ENCODE measurements at places on chromosomes 16 and 17.

DNA sequence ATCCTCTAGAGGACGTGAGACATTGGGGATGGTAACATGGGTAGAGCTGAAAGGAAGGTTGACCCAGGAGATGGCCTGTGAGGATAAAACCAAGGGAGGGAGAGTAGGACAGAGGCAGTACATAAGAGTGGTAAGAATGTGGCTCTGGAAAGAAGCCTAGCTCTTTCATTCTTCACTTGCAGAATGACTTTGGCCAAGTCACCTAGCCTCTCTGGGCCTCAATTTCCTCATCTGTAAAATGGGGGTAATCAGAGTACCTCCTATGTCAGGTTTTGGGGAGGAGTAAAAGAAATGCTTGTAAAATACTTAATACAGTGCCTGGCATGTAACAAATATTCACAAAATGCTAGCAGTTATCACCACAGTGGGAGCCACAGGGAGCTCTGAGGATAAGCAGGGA is 6.9 kb downstream of the KDM6B start:
- no peak overlapping the region for H3K4me3 ChIP-seq
- H3K36me3 ChIP-seq, result peaks cover 14% of the 10 kb centered on the region
- peak overlapping the region; percentile 27 for H3K27ac ChIP-seq
- peaks cover 34% of the 10 kb centered on the region for H3K4me1 ChIP-seq
- no peaks in the 10 kb centered on the region for H3K27me3 ChIP-seq

- H3K27me3 ChIP-seq, result no peaks in the 10 kb centered on the region
- no peak overlapping the region for H3K4me3 ChIP-seq
- DNase-seq, result peak; percentile 54
- H3K36me3 ChIP-seq, result no peaks in the 10 kb centered on the region
- peaks cover 20% of the 10 kb centered on the region for H3K4me1 ChIP-seq
- H3K27ac ChIP-seq, result peak overlapping the region; percentile 82
Observed at GRCh38 chr17:20206068-20206467, 196.9 kb downstream of the SPECC1 start.

DNA sequence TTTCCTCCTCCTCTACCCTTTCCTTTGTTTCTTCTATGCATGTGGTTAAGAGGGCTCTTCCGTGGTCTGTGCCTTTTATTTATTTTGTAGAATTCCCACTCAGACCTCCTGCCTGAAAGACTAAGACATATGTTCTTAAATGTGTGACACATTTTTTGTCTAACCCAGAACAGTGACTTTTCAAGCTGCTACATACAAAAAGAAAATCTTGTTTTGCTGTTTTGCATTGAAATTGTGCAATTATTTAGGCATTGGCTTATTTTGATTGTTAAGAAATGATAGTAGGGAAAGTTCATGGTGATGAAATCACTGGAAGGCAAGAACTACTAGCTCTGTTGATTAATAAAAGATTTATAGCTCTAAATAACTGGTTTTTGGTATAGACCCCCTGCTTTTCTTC is 76.8 kb downstream of the TUBD1 start:
- H3K4me1 ChIP-seq, result peaks cover 4% of the 10 kb centered on the region
- no peak overlapping the region for H3K27ac ChIP-seq
- no peak overlapping the region for H3K4me3 ChIP-seq
- peak; percentile 78 for DNase-seq
- H3K36me3 ChIP-seq, result peaks cover 24% of the 10 kb centered on the region

DNA sequence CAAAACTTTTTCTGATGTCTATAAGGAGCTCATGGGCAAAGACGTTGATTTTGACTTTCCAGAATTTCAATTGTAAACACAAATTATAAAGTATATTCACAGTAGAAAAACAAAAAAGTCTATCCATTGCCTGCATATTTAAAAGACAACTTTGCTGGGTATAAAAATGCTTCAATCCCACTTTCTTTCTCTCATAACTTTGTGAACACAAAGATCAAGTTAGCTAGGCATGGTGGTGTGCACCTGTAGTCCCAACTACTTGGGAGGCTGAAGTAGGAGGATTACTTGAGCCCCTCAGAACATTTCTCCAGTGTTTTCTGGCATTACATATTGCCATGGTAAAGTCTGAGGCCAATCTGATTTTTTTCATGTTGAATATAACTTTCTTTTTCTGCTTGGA is 83.1 kb upstream of the AXIN2 start:
- no peaks in the 10 kb centered on the region for H3K36me3 ChIP-seq
- no peak overlapping the region for H3K27ac ChIP-seq
- H3K4me3 ChIP-seq, result no peak overlapping the region
- no peak for DNase-seq

GRCh38 chr17:75059369-75060345 is 12.6 kb downstream of the KCTD2 start:
- no peaks in the 10 kb centered on the region for H3K27me3 ChIP-seq
- no peak overlapping the region for H3K4me3 ChIP-seq
- no peak overlapping the region for H3K27ac ChIP-seq
- H3K36me3 ChIP-seq, result peaks cover 58% of the 10 kb centered on the region
- H3K4me1 ChIP-seq, result no peaks in the 10 kb centered on the region
- peak; percentile 78 for DNase-seq

DNA sequence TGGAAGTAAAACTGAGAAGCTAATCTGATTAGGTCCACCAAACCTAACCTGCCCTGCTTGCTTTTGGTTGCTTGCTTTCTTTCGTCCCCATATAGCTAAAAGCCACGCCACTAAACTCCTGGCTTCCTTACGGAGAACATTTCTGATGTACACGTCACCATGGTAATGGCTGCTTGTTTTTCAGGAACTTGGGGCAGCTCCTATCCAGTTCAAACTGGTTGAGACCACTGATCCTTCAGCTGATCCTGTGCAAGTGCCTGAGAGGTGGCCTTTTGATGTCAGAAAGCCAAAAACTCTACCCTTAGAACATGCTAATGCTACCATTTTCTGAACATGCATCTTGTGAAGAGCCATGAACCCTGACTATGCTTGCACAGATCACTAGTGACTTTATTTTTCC is 14.4 kb upstream of the DHRS7C start:
- H3K4me1 ChIP-seq, result peaks cover 6% of the 10 kb centered on the region
- DNase-seq, result no peak
- no peak overlapping the region for H3K4me3 ChIP-seq

Data from mesenchymal stem cell (in vitro differentiated cells and primary cell).